ENCODE measurements at places on chromosomes 11 and 22. TPM values are rescaled to one million over a fixed set of nuclear protein-coding genes. Genes with fewer than 3 reads are reported as not detected.

GRCh38 chr11:80990885-80991284, 1550.1 kb upstream of the TENM4 start:
- no peak for DNase-seq

DNA sequence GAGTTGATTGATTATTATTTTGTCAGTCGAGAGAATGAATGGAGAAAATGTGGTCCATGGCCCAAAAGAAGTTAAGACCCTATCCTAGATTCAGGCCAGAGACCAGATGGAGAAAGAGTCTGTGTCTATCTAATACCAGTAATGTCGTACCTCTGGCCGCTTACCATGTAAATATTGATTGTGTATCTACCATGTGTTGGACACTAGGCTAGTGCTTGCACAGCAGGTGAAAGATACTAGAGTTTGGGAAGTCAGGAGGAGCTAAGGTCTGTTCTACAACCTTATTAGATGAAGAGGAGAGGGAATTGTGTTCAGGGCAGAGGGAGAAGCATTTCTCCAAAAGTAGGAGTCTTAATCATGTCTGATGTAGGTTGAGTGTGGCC, 31.8 kb downstream of the PIK3IP1 start:
- DNase-seq: no peak

DNA sequence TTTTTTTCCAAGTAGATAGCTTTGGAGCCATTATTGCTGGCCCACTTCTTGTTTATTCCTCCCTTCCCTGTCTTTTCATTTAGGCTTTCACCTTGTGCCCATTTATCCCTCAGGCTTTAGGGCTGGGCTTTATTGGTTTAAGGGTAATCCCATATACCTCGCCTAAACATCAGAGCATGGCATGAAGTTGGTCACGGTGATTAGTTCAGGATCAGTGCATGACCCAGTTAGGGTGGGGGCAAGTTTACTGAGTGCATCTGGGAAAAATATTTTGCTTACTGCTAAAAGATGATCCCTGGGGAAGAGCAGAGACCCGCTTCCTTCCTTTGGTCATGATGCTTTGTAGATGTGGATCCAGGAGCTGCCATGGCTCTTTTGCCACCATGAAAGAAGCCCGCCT, 153.3 kb upstream of the NECTIN1 start:
- no peak for DNase-seq

DNA sequence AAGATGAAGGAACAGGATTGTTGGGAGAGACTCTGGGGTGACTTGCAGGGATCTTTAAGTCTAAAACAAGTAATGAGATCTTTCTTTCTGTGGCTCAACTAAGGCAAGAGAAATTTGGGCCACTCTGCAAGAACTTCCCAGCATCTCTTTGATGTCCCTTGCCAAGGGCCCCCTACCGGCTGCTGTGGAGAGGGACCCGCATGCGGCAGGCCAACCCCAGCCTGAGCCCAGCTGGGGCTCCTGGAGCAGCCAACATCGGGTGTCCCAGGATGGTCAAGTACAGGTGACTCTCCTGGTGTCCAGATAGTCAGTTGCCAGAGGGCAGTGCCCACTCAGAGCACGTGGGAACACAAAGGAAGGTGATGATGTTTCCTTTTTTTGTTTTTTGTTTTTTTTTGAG, 363.2 kb downstream of the TBC1D22A start:
- no peak for DNase-seq

DNA sequence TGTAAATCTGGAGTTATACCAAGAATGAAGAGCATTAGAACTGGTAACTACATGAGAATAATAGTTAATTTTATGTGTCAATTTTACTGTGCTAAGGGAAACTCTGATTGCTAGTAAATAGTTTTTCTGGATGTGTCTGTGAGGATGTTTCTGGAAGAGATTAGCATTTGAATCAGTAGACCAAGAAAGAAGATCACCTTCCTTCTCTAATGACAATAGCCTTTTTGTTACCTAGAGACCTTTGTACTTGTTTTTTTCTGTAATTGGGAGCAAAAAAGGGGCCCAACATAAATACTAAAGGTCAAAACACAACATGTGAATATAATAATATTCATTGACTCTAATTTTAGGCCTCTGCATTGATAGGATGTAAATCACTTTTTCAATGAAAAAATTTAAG, 100.6 kb downstream of the DLG2 start:
- no peak for DNase-seq

DNA sequence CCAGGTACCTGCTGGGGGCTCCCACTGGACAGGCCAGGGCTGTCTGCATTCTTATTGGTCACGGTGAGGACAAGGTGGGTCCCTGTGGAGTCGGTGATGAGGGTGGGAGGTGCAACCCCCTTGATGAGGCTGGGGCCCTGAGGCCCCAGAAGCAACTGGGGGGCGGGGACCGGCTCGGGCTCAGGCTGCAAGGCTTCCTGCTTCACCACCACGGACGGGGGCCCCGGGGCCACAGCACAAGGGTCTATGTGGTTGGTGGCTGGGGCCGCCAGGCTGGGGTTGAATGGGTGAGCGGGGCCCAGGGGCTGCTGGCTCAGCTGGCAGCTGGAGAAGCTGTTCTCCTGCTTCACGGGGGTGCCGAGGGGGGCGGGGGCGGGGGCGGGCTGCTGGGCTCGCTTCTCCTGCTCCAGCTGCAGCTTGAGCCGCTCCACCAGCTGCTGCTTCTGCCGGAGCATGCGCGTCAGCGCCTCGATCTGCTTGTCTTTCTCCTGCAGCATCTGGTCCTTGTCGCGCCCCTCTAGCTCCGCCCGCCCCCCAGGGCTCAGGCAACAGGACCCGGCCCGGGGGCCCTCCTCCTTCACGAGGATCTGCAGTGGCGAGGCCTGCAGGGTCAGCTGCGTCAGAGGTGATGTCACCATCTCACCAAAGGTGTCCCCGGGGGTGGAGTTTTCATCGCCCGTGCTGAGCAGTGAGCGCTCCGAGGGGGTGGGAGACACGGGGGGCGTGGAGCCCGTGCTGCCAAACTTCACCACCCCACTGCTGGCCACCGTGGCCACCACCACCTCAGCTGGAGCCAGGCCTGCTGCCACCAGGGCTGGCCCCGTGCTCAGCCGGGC, 48.2 kb downstream of the SGSM3 start:
- DNase-seq: peak; percentile 86

GRCh38 chr11:64501500-64502427, 89.3 kb upstream of the SLC22A12 start:
- DNase-seq: no peak

DNA sequence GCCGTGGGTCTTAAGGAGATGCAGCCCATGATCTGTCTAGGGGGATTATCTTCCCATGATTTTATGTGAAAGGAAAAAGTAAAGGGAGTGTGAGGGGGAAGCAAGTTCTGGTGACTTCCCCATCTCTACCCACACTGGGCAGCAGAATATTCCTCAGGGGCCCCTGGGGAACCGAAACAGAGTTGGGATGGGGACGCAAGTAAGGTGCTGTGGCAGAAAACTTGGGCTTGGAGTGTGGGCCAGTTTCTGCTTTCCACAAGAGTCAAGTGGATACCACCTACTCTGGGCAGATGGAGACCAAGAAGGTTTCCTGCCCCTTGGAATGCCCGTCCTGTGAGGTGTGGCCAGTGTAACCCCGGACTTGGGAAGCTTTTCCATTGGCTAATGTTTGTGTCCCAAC, 64.4 kb downstream of the SGSM3 start:
- DNase-seq: no peak

DNA sequence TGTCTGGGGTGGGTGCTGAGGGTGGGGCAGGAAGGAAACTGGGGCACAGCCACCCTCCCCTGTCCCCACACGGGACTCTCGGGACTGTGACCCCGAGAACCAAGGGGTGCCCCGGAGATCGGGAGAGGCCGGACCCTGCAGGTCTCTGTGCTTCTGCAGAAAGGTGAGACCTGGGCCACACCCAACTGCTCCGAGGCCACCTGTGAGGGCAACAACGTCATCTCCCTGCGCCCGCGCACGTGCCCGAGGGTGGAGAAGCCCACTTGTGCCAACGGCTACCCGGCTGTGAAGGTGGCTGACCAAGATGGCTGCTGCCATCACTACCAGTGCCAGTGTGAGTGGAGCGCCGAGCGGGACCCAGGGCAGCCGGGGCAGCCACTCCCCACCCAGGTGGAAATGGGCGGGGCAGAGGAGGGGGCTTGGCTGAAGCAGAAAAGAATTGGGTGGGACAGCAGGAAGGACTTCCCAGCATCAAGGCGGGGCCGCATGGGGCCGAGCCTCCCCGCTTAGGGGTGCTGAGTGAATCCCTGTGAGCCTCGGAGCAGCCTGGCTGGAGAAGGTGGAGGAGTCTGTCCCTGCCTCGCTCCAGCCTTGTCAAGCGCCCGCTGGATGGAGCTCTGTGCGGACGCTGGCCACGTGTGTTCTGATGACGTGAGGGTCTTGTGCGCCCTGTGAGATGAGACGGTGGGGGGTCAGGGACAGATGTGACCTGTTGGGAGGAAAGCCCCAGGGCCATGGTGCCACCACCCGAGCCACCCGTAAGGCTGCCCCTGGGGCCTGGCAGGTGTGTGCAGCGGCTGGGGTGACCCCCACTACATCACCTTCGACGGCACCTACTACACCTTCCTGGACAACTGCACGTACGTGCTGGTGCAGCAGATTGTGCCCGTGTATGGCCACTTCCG, 29.3 kb upstream of the MUC5B start:
- DNase-seq: peak; percentile 52

GRCh38 chr11:105000797-105001196, 22.2 kb downstream of the CASP5 start:
- DNase-seq: no peak

DNA sequence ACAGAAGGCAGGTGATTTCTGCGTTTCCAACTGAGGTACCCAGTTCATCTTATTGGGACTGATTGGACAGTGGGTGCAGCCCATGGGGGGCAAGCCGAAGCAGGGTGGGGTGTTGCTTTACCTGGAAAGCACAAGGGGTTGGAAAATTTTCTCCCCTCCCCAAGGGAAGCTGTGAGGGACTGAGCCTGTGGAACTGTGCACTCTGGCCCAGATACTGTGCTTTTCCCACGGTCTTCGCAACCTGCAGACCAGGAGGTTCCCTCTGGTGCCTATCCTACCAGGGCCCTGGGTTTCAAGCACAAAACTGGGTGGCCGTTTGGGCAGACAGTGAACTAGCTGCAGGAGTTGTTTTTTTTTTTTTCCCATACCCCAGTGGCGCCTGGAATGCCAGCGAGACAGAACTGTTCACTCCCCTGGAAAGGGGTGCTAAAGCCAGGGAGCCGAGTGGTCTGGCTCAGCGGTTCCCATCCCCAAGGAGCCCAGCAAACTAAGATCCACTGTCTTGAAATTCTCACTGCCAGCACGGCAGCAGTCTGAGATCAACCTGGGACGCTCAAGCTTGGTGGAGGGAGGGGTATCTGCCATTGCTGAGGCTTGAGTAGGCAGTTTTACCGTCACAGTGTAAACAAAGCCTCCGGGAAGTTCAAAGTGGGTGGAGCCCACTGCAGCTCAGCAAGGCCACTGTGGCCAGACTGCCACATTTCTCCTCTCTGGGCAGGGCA, 97.2 kb downstream of the JRKL start:
- DNase-seq: no peak

GRCh38 chr11:78019808-78020207, 3.3 kb downstream of the KCTD14 start:
- no peak for DNase-seq

DNA sequence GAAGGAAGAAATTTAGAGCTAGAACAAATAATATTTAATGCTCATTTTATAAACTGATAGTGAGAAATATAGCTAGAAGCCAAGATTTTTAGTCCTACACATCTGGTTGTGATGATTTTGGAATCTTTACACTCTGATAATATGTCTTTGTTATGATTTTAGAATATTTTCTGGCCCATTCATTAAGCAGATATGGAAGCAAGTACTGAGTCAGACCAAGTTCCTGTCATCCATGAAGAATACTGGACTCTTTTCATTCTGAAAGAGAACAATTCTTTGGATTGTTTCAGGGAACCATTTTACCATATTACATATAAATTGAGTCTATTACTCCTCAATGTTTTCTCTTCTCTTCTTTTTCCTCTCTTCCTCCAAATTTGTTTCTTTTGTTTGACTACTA, 227.4 kb downstream of the TMEM135 start:
- no peak for DNase-seq

DNA sequence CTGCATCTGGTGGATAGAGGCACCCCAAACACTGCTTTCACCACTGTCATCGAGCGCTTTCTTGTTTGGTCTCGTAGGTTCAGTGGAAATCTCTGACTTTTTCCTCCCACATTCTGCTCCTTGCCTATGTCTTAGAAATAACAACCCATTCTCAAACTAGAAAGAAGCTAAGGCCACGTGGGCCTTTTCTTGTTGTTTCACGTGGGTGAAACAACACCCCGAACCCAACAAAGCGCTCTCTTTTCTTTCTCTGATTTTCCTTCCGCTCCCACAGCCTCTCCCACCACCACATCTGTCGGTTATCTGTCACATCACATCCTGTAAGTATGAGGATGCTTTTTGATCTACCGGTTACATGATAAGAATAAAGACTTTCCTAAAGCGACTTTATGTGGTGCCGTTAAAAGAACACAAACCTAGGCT, 77.1 kb downstream of the LINC01488 start:
- DNase-seq: no peak

DNA sequence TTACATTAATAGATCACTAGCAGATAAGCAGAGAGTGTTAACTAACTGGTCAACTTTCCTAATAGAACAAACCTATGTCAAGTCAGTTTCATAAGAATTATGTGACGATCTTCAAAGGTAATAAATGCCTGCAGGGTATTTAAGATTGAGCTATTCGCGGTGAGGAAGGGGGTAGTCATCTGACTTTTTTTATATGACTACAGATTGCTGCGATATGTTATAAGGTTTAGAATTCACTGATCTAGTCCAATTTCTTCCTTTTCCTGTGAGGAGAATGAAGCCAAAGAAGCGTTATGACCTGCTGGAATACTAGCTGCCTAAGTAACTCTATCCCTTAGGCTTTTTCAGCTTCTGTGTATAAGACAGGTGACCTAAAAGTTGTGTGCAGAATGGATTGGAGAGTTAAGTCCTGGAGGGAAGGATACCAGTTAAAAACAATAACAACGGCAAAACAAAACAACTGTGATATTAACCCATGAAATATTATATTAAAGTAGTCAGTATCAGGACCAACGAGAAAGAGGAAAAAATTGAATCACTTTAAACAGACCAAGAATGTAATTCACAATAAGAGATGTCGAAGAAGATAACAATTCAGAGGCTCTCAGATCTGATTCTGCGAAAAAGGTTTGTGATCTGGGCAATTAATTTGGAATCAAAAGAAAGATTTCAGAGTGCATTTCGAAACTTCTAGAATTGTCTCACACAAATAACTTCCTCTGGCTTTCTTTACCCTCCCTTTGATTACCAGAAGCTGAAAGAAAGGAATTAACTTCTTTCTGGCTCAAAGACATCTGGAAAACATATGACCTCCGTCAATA, 630 bp downstream of the CASP4 start:
- no peak for DNase-seq

- no peak for DNase-seq
Measured at GRCh38 chr11:125431481-125431880, 64.6 kb downstream of the FEZ1 start.

GRCh38 chr22:36870250-36870649, 9.4 kb downstream of the NCF4 start:
- DNase-seq: no peak

GRCh38 chr11:100561323-100561722, 125.8 kb upstream of the ARHGAP42 start:
- no peak for DNase-seq

GRCh38 chr11:59766542-59767224, 11.5 kb downstream of the STX3 start:
- no peak for DNase-seq

Gene NNMT
- total RNA-seq: 960 TPM

Gene CHRNA10
- total RNA-seq: 0.68 TPM

Gene SORL1
- 8.1 TPM for total RNA-seq

Gene FBLN1
- total RNA-seq: 123 TPM

Gene MMP27
- not detected for total RNA-seq

Gene PNPLA3
- not detected for total RNA-seq

Gene HOATZ
- total RNA-seq: not detected

Gene NAALADL1
- total RNA-seq: 73.1 TPM

Gene ZNF70
- 2.6 TPM for total RNA-seq

Gene LYVE1
- 158 TPM for total RNA-seq

Gene LRRC10B
- 1.6 TPM for total RNA-seq
